ENCODE measurements at places on chromosomes 2 and 18. TPM values are rescaled to one million over a fixed set of nuclear protein-coding genes. Genes with fewer than 3 reads are reported as not detected.

GRCh38 chr2:223894009-223894408, 51.1 kb downstream of the WDFY1 start:
- no peak for DNase-seq

- peak; percentile 19 for DNase-seq
Observed at GRCh38 chr2:68110102-68110501, 47.3 kb upstream of the C1D start.

DNA sequence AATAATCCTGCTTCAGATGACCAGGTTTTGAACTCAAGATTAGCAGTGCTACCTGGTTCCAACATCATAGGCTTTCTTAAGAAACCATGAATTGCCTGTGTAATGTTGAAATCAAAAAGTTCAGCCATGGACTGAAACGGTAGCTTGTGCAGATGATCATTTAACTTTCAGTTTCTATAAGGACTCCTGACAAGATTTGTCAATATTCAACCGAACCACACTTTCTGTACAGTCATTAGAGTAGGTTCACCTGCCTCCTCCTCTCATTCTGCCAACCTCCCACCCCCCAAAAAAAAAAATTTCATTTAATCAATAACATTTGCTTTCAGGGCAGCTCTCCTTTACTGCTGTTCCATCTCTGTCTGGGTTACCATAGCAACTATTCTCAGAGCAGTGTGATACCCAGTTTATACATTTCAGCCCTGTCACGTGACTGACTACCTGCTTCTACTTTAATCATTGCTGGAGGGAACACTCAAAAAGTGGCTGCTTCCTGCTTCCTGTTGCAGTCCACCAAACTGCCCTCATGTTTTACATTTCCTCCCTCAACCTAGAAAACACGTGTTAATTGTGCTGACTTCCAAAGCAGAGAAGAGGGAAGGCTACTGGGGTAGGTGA, 275.5 kb downstream of the SS18 start:
- no peak for DNase-seq

- no peak for DNase-seq
Observed at GRCh38 chr2:241887806-241888522, 18.4 kb downstream of the RTP5 start.

DNA sequence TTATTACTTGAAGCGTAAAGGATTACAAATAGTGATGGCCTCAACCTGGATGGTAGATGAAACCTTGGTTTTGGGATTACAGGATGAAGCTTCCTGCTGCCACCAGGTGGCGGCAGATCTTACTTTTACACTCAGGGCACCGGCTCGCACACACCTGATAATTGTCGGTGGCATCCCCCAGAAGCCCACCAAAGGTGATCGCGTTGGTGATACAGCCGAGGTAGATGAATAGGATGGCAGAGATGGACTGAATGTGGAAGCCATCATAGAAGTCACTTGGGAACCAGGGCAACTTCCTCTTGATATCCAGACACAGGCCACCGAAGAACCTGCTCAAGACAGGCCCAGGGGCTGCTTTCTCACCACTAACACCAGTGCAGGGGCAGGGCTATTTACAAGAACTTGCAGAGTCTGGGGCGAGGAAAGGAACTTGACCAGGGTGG, 51.8 kb downstream of the MTHFD2 start:
- DNase-seq = peak; percentile 25

- DNase-seq = no peak
Observed at GRCh38 chr2:43006834-43007543, 214.6 kb upstream of the HAAO start.

DNA sequence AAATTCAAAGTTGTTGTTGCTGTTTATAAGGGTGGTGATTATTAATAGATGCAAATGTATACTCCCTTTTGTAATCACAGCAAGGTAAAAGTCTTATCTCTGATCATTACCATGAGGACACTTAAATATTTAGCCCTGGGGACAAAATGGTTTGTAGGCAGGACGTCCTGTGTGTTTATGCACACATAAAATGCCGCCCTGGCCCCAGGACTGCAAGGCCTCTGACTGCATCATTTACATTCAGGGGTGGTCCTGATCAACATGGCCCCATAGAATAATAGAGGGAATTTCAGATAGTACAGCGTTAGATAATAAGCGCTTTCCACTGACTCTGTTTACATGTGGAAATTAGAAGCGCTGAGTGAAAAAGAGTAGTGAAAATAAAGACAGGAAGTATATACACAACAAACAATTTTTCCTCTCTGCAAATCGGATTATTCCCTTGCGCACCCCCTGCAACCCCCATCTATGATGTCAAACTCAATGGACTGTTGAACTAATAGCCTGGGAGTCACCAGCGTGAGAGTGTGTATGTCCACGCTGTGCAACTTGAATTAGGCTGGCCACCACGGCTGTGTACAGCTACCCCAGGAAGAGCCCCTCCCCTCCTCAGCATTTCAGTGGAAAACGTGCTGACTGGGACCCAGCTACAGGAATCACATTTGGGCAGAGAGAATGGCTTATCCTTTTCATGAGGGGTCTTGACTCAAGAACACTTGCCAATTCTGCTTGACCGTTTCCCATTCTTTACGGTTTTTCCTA, 291.5 kb downstream of the SOX11 start:
- DNase-seq = no peak

DNA sequence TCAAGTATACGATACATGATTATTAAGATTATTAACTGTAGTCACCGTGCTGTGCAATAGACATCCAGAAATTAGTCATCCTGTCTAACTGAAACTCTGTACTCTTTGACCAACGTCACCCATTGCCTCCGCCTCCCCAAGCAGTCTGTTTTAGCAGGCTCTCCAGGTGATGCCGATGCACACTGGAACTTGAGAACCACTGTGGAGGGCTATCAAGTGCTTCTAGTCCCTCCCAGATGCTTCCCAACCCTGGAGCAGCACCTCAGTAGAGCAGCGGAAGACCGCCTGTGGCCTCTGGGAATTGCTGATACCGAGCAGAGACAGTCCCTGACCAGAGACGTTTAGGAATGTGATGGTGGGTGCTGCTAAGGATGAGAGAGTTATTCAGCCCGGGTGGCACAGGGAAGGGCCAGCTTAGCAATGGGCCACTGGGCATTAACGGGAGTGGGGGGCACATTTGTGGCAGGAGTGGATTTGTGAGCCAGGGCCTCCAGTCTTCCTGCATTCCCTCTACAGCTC, 50.7 kb downstream of the LIPG start:
- peak; percentile 41 for DNase-seq

DNA sequence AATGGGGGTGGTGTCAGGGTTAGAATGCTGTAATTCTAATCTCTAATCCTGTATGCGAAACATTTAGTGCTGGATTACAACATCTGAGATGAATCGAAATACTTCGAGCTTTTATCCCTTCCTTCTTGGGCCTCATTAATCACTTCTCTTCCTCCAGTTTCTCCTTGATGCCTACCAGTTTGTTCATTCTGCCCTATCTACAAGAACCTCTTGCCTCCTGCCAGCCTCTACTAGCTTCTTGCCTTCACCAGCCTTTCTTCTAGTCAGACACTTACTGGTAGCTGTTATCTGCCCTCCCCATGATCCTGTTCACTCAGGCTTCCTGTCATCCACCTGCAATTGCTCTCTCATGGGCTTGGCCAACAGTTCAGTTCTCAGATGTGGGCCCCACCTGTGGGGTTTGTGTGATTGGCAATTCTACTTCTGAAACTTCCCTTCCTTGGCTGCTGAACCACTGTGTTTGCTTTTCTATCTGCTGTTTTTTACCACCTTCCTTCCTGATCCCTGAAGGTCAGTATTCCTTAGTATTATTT, 15.4 kb upstream of the FARP2 start:
- DNase-seq = no peak

DNA sequence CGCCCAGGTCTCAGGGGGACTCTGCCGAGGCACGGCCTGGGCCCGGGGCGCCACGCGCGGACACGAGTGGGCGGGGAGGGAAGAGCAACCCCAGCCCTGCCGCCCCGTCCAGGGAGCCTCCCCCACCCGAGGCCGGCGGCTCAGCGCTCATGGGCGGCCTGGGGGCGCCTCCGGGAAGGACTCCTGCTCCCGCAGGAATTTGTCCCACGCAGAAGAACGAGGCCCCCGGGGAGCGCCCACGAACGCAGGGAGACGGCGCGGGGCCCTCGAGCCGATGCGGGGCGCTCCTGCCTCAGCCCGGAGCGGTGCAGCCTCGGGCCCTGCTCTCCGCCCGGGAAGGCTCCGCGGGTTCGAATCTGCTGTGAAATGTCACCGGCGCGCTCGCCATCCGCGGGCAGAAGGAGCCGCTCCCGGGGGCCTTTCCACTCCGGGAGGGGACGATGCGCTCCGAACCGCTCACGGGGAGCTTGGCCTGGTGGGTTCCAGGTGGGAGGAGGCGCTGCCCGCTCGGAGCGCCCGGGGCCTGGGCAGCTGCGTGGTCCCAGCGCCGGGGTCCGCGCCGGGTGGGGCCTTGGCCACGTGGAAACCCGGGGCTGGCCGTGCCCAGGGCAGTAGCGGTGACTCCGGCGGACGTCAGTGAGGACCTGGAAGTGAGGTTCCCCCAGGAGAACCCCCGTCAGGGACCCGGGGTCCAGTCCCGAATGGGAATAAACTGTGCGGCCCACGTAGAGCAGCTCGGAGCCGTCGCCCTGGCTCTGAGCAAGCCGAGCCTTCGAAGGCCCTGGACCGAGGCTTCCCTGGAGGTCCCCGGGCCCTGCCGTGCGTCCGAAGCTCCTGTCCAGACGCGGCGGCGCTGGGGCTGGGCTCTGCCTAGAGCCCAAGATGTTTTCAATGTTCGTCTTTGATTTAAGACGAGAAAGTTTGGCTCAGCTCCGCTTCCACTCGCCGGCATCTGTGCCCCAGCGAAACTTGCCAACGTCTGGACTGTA, 41.4 kb upstream of the CTDP1 start:
- DNase-seq = no peak

GRCh38 chr2:178250429-178250828, 56.1 kb downstream of the OSBPL6 start:
- no peak for DNase-seq

DNA sequence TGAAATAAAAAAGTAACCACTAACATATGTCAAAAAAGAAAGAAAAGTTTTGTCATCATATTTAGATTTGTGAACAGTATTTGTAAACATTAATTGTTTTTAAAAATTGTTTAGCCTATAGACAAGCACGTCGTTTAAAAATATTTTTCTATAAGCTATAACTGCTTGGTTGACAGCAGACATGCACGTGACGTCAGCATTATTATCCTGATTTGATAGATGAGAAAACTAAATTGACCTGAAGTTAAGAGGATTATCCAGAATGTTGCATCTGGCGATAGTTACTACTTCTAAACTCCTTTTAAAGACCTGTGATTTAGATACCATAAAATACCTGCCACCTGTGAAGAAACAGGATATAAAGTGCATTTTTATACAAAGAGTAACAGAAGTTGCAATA, 156.9 kb upstream of the BARD1 start:
- DNase-seq = no peak

GRCh38 chr2:149954981-149955600, 367.5 kb upstream of the MMADHC start:
- no peak for DNase-seq

DNA sequence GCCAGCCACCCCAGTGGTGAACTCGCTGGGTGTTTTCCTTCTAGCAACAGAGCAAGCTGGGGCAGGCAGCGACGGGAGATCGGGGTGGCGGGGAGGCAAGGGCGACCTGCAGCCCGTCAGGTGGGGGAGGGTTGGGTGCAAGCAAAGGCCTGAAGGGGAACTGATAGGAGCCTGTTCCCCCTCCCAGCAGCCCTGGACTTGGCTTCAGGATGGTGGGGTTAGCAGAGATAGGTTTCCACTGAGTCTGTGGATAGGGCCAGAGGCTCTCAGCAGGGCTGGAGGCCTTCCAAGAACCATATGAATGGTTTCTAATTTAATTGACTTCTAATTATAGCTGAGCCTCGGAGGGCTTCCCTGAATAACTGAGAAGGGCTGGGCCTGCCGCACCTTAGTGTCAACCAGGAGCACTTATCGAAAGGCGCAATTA, 55.3 kb downstream of the EDAR start:
- no peak for DNase-seq

DNA sequence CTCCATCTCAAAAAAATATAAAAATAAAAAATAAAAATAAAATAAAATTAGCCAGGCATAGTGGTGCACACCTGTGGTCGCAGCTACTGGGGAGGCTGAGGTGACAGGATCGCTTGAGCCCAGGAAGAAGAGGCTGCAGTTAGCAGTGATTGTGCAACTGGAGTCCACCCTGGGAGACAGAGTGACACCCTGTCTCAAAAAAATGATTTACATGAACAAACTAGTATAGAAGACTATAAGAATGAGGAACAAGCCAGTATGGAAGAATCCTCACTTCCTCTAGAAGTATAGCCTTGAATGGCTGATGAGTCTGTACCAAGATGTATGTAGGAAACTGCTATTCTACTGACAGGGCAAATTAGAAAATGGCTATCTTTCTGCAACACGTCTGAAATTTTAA, 10.9 kb downstream of the YES1 start:
- no peak for DNase-seq

DNA sequence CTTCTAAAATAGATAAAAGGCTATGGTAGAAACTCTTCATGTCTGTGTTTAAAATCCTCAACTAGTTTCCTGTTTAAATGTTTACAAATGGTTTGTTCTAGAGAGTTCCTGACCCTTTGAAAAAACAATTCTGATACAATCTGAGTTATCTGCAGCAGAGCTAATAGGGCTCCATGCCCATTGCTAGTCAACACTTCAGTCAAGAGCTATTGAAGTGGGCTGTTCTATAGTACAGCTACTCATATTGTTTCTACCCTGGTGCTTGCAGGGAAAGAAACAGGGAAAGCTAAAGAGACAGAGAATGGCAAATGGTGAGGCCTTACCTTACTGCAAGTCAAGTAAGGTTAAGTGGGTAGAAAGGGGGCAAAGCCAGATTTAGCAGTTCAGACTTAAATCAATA, 112.3 kb upstream of the CAVIN2 start:
- no peak for DNase-seq

- DNase-seq = no peak
Observed at GRCh38 chr2:18651842-18652774, 62.7 kb upstream of the NT5C1B start.

DNA sequence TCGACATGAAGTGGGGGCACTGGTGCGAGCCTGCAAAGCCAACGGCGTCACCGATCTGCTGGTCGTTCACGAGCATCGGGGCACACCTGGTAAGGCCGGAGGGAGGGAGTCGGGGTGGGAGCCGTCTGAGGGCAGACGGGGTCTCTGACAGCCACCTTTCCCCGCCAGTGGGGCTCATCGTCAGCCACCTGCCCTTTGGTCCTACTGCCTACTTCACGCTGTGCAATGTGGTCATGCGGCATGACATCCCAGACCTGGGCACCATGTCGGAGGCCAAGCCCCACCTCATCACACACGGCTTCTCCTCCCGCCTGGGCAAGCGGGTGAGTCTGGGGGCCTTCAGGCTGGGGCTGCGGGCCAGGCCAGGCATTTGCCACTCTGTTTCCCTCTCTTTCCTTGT, 2.9 kb downstream of the IMP4 start:
- no peak for DNase-seq

NAT8 gene
- not detected for total RNA-seq

DLX1 gene
- total RNA-seq = 9.6 TPM

KCNS3 gene
- total RNA-seq = 75.3 TPM

SOX11 gene
- total RNA-seq = not detected

ABCB11 gene
- total RNA-seq = not detected

ADRA2B gene
- 0.32 TPM for total RNA-seq

COQ10B gene
- 37.8 TPM for total RNA-seq

GGCX gene
- 61.5 TPM for total RNA-seq

LCT gene
- total RNA-seq = not detected

EGR4 gene
- total RNA-seq = not detected

FBXO36 gene
- total RNA-seq = 1.4 TPM

ABHD1 gene
- 0.78 TPM for total RNA-seq

TUBA4A gene
- 23.9 TPM for total RNA-seq
